Activated CD4-positive, alpha-beta T cell treated with anti-CD3 and anti-CD28 coated beads for 48 hours (primary cell): ENCODE measurements at places on chromosomes 3 and 15.

- no peak for DNase-seq
These were observed 130.0 kb downstream of the RBMS3 start for GRCh38 chr3:29410660-29411405.

- DNase-seq = no peak
These were observed 25.0 kb downstream of the CTNNB1 start for GRCh38 chr3:41224120-41224806.

- DNase-seq = no peak
These were observed 237.7 kb downstream of the SUCLG2 start for GRCh38 chr3:67416703-67417102.

GRCh38 chr3:8882171-8882593 is 81.1 kb downstream of the RAD18 start:
- no peak for DNase-seq

- no peak for DNase-seq
These were observed 4.1 kb upstream of the CALML4 start for GRCh38 chr15:68209272-68209671.

DNA sequence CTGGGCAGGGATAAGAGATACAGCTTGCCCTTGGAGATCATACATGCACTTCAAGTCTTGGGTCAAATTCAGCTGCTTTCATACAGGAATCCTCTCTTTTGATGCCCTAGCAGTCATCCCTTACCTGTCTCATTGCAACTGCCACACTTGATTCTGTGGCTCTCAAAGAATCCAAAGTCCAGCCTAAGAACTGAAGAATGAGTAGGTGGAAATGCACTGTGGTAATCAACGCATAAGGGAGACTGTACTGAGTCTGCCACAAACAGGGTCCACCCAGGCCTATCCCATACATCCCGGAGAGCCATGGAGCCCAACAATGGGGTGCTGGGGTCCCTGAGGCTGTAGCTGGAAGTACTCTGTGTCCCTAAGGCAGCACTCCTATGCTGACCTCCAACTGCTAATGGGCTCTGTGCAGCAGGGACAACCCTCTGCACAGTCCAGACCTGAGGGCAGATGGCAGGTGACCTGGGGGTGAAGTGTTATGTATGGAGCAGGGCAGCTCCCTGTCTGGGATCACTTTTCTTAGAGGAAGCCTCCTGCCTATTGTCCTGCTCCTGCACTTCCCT is 1.7 kb upstream of the VPS18 start:
- no peak for DNase-seq

DNA sequence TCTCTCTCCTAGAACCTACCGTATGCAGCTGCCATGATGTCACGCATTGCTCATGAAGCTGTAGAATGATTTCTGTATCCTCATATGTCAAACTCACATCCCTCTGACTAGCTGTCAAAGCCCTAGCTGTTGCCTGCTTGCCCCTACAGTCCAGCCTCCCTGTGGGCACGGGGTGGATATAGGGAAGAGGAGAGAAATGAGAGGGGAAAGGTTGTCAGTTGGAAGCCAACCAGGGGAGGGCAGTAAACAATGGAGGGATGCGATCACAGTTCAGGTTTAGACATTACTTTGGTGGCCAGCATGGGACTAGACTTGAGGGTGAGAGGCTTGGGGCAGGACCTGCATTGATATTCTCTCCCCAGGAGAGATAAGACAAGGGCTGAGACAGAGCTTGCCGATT is 1.7 kb upstream of the HDGFL3 start:
- no peak for DNase-seq

DNA sequence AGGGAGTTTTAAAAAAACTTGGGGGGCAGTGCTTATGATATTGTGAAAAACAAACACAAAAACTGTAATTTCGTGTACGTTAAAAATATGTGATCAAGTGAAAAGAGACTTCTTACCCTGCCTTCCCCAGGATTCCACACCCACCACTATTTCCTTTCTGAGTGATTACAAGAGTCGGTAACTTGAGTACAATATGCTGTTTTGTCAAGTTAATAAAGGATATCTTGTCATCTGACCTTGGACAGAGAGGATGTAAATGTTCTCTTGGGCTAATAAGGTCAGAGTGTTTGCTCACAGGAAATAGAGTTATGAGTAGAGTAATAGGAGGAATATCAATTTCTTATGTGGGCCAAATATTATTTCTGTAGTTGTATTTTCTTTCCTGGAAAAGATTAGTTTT is 68.1 kb downstream of the NOX5 start:
- no peak for DNase-seq

- no peak for DNase-seq
These were observed 75.7 kb upstream of the FXR1 start for GRCh38 chr3:180836766-180837165.
